ENCODE measurements at places on chromosomes 7 and 10. TPM values are rescaled to one million over a fixed set of nuclear protein-coding genes. Genes with fewer than 3 reads are reported as not detected.

Gene GJC3
- total RNA-seq = 0.24 TPM

Gene OR2A5
- not detected for total RNA-seq

Gene SRGN
- total RNA-seq = 13.5 TPM

Gene RPEL1
- under 0.01 TPM for total RNA-seq

Gene TSPAN33
- total RNA-seq = 4.0 TPM

Gene CEP41
- total RNA-seq = 12.1 TPM

Gene SPRN
- total RNA-seq = not detected

Gene FGFR2
- total RNA-seq = 5.5 TPM

Gene DBF4
- total RNA-seq = 16.0 TPM

Gene CPA1
- not detected for total RNA-seq

Gene UBE2D1
- total RNA-seq = 11.1 TPM

Gene SLC26A4
- total RNA-seq = 0.72 TPM

Gene PAX4
- not detected for total RNA-seq

Gene HERPUD2
- 35.6 TPM for total RNA-seq

Gene PITRM1
- total RNA-seq = 54.2 TPM

Gene CPVL
- 3.4 TPM for total RNA-seq

Gene RET
- total RNA-seq = 1.2 TPM

Gene UTF1
- not detected for total RNA-seq

Gene SPDYE16
- total RNA-seq = not detected

Gene LIPF
- not detected for total RNA-seq

Gene DEPP1
- total RNA-seq = 2.1 TPM

Gene NEBL
- total RNA-seq = 9.2 TPM

Gene RBM20
- total RNA-seq = under 0.01 TPM

Gene ADGRA1
- total RNA-seq = not detected

Gene MBLAC1
- total RNA-seq = 1.3 TPM

Gene PDZD7
- total RNA-seq = 2.4 TPM

Gene IKZF1
- total RNA-seq = not detected

Gene SHTN1
- total RNA-seq = 2.3 TPM

Gene GIMAP7
- total RNA-seq = not detected

Gene ANKRD16
- total RNA-seq = 8.9 TPM

Gene SPDYE9
- total RNA-seq = not detected

Gene NCF1
- not detected for total RNA-seq

Gene CPA2
- not detected for total RNA-seq

Gene CRTAC1
- not detected for total RNA-seq

Gene TMEM273
- 0.48 TPM for total RNA-seq

Gene HOXA1
- 0.64 TPM for total RNA-seq

Gene ADAM12
- not detected for total RNA-seq

Gene NSUN6
- 10.1 TPM for total RNA-seq

Gene MYH16
- total RNA-seq = under 0.01 TPM

Gene EVX1
- total RNA-seq = not detected

Gene RGR
- total RNA-seq = not detected

Gene HOXA6
- total RNA-seq = not detected

Gene TUBAL3
- 0.72 TPM for total RNA-seq

Gene TEX47
- not detected for total RNA-seq

Gene LRGUK
- not detected for total RNA-seq

Measured in tracheal epithelial cell (primary cell).